ENCODE measurements at places on chromosomes 1 and 21.

- no peak for DNase-seq
These were observed 66.6 kb downstream of the RGS18 start for GRCh38 chr1:192224846-192225245.

DNA sequence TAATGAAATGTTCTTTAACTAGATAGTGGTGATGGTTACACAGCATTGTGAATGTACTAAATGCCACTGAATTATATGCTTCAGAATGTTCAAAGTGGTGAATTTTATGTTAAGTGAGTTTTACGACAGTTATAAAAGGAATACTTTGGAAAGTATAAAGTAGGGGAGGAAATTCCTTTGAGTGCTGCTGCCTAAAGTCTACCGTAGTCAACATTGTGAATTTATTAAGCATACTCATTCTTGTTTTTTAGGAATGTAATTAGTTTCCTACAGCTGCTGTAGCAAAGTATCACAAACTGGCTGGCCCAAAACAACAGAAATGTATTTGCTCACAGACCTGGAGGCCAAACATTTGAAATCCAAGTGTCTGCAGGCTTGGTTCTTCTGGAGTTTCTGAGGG is 73.0 kb downstream of the SWT1 start:
- DNase-seq, result no peak

DNA sequence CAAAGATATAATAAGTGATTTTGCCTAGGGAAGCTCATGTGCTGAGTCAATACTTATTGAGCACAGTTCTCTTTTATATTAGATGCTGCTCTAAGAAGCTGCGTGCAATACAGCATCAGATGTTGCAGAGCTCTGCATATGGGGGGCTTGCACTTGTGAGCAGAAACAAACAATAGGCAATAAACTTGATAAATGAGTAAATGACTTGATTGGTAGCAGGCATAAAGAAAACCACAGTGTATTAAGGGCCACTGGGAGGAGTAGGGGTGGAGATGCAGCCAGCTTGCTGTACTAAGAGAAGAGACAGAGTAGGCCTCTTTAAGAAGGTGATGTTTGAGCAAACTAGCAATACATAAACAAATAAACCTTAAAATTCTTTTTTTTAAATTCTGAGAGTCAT is 598.5 kb upstream of the ADAMTS5 start:
- DNase-seq, result no peak

GRCh38 chr1:56434025-56434424 is 145.3 kb downstream of the PLPP3 start:
- no peak for DNase-seq

DNA sequence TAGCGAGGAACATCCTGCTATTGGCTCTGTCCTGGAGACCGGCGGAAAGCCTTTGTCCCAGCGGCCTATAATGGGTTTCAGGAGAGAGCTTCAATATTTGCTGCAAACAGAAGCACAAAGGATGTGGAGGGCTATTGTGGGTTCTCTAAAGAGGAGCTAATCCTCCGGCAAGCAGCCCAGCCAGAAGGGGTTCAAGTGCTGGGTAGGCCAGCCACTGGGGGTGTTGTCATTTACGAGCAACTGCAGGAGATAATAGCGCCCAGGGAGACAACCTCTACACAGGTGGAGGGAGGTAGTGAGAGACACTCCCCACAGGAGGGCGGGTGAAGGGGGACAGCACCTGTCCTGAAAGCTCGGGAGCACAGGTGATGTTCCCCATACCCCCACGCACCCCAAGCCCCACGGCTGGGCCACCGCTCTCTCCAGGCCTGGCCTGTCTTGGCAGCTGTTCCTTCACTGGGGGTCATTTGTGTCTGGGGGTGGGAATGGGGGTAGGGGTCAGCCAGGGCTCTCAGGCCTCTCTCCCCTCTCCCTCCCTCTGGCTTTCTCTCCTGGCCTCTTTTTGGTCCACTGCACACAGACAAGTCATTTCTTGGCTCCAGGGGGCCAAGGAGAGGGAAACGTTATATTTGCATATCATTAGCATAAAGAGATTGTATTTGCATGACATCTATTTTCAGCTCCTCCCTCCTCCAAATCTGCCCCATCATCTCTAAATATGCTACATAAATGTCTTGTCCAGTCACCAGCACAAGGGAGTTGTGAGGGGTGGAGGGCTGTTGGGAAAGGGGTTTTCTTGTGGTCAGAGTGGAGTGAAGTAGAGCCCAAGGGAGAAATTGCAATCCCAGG is 22.0 kb upstream of the SLC26A9 start:
- DNase-seq, result no peak

DNA sequence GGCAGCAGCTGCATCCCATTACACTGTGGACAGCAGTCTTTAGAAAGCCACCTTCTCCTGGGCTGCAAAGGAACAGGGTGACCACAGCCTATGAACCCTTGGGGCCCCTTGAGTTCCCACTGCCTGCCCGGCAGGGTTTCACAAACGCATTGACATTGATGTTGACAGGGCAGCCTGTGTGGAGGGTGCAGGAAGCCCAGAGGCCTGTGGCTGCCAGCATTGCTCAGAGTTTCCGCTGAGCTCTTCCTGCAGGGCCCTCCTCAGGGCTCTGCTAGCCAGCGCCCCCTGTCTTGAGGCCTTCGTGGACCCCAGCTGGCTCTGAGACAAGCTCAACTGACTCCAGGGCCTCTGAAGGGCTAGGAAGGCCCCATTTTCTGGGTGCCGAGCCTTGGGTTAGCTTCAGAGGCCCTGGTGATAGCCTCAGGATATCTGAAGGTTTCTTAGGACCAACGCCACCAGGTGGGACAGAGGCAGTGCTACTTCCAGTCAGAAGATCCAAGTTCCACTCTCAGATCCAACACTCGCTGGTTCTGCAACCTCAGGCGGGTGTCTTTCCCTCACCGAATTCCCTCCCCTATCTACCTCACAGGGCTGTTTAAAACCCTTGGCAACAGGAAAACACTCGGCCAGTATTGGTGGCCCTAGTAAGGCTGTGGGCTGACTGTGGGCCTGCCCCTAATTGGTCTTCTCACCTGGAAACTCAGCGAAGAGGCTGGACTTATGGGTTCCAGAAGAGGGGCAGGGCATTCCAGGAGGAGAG is 27.2 kb upstream of the EPS8L3 start:
- no peak for DNase-seq

DNA sequence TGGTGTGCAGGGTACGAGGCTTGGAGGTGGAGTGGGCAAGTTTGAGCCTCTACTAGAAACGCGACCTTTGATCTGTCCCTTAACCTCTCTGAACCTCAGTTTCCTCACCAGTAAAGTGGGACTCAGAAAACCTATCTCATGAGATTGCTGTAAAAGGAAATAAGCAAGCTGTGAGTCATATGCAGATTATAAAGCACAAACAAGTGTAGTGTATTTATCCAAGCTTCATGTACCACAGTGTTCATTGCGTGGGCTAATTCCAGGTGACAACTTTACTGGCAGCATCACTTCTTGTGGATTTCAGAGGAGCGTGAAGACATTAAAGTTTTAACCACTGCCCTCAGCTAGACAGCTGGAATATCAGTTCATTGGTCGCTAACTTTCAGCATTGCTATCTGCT is 44.4 kb downstream of the ZNF697 start:
- DNase-seq, result no peak

DNA sequence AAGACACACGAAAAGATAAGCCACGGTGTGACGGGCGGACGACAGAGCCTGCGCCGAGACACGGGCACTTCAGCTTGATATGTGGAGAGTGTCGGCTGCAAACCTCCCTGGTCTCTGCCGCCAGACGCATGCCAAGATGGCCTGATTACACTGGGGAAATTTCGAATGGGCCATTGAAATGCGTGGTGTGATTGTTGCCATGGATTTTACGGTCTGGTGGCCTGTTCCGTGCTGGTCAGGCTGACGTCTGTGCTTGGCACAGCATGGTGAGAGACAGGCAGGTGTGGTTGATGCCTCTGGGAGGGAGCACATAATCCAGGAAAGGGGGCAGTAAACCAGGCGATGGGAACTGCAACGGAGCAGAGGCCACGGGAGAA is 105.6 kb upstream of the TMPRSS2 start:
- no peak for DNase-seq

- no peak for DNase-seq
These were observed 85.9 kb upstream of the JUN start for GRCh38 chr1:58869638-58870297.

GRCh38 chr1:67427947-67428346 is 2.3 kb downstream of the SERBP1 start:
- no peak for DNase-seq

- peak; percentile 47 for DNase-seq
These were observed 437 bp upstream of the HSPG2 start for GRCh38 chr1:21937372-21938121.

DNA sequence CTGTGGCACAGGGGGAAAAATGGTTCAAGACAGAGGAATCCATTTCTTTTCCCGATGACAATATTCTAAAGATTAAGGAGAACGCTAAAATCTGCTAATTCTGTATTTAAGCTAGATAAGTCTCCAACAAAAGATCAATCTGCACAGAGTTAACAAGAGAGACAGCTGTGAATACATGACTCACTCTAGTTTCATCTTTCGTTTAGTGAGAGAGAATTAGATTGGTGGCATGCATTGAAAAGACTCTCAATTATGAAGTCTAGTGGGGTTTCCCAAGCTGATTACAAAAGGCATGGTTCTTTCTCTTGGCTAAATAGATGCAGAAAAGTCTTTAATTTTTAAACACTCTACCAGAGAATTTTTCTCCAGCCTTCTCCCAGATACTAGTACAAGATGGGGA is 34.4 kb downstream of the CAPN9 start:
- DNase-seq, result no peak

DNA sequence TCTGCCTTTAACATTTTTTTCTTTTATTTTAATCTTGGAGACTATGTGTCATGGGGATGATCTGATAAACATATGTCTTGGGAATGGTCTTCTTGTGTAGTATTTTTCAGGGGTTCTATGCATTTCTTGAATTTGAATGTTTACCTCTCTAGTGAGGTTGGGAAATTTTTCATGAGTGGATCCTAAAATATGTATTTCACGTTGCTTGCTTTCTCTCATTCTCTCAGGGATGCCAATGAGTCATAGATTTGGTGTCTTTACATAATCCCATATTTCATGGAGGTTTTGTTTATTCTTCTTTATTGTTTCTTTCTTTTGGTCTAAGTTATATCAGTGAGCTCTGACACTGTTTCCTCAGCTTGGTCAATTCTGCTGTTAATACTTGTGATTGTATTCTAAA is 1237.2 kb downstream of the PLA2G4A start:
- DNase-seq, result peak; percentile 3

DNA sequence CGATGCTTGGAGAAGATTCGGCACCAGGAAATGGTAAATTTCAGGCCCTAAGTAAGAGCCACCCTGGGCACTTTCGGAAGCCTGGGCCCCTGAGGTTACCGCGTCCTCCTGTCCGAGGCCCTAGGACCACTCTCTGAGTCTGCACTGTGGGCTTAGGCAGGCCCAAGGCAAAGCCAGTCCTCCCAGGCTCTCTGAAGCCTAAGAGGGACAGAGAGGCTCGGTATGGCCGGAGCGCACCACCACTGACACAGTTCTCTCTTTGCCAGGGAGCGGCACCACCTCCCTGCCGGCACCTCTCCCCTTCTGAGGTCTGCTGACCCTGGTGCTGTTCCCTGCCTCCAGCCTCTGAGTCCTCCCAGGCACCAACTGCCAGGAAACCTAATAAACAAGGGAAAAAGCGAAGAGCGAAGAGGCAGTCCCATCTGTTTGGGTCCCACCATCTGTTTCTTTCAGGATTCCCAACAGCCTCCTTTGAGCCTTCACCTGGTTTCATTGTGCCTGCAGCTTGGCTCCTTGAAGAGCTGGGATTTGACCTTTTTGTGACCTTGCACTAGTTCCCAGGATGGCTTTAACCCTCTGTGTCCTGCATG is 57.7 kb downstream of the VWA5B1 start:
- DNase-seq, result no peak

DNA sequence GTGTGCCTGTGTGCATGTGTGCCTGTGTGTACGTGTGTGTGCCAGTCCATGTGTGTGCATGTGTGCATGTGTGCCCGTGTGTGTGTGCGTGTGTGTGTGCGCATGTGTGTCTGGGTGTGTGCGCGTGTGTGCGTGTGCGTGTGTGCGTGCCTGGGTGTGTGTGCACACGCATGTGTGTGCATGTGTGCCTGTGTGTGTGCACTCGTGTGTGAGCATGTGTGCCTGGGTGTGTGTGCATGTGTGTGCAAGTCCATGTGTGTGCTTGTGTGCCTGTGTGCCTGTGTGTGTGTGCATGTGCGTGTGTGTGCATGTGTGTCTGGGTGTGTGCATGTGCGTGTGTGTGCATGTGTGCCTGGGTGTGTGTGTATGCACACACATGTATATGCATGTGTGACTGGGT is 28.7 kb upstream of the COL6A2 start:
- DNase-seq, result no peak

DNA sequence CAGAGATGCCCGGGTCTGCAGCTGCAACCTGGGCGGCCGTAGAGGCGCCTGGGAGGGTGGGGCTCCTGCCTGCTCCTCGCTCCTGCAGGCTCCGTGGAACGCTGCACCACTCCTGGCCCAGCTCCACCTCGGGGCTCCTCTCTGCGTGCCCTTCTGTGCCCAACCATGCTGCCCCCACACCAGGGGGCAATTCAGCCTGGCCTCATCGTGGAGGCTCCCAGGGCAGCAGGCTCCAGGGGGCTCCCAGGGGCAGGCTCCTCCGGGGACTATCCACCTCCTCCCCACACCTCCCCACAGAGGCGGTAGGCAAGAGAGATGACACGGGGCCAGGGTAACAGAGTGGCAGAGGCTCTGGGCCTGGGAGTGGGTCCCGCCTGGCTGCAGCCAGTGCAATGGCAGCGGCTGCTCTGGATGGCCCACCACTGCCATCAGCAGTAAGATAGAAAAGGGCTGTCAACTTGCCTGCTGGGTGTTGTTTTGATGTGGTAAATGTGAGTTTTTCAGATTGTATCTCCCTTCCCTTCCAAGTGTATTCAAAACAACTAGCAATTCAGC is 22.4 kb upstream of the LRRC8C start:
- no peak for DNase-seq

DNA sequence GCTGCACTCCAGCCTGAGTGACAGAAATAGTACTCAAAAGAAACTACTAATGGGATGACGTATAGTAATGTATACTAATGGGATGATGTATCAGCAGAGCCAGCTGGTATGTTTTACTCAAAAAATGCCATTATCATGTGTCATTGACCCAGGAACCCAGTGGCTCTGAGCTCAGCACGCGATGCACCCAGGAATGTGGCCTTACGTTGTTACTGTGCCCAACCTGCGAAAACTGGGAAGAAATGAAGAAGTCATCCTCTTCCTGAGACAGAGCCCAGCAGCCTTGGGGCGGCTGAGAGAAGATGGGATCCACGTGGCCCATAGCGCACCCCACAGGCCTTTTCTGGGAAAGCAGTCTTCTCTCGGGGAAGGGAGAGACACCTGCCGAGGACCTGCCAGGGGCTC is 8.8 kb downstream of the UBE2J2 start:
- DNase-seq, result peak; percentile 98

DNA sequence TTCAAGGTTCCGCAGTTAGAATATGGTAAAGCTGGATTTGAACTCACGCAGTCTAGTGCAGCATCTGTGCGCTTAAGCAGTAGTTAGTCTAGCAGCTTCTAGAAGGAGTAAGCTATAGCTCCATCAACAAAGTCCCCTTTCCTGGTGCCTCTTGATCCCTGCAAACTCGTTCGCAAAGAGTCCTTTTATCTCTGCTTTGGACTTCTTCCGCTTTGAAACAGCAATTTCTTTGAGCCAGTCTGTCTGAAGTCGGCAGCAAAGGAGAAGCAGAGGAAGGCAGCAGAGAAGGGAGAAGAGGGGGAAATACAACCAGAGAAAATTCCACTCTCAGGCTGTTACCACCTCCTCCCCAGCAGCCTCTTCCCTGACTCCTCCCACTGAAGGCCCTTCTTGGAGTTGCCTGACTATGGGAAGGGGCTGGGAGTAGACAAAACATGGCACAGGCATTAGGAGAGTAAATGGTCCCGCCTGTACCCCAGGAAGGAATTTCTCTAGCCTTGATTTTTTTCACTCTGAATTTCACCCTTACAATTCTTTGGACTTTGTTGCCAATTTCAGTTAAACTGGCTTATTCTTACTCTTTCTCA is 25.9 kb downstream of the HSD3B2 start:
- no peak for DNase-seq

Data from AG04450 (cell line).